ENCODE measurements at places on chromosomes 6 and 20.

DNA sequence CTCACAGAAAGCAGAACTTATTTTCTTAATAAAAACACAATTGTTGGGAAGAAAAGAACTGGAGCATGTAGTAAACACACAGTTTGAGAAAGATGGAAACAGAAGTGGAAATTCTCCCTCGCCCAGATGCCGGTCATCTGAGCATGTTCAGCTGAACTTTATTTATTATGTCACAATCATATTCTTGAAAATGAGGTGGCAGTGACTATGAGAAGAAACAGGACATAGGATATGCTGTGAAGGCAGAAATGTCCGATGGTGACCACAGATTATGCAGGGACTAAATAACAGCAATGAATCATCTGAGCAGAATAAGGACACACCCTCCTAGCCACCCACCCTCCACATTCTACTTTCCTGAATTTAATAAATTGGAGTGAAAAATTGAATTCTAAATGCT, 425.3 kb upstream of the NOX3 start:
- peak; percentile 17 for DNase-seq

DNA sequence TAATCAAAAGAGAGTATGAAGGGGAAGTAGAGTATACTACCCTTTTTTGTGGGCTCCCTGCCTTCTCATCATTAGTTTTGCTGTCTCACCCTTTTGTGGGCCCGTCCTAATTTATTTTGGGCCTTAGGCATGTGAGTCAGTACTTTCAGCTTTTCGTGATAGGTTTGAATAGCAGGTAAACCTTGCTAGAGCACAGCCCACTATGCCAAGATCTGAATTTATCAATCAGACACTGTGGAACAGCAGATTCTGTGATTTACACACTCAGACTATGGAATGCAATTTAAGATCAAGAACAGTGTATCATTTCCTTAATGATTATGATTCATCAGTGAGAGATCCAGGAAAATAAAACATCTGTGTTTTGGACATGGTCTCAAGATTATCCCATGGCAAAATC, 1117.1 kb downstream of the KHDRBS2 start:
- no peak for DNase-seq

GRCh38 chr20:25291432-25292133, 43.7 kb downstream of the PYGB start:
- DNase-seq, result no peak

DNA sequence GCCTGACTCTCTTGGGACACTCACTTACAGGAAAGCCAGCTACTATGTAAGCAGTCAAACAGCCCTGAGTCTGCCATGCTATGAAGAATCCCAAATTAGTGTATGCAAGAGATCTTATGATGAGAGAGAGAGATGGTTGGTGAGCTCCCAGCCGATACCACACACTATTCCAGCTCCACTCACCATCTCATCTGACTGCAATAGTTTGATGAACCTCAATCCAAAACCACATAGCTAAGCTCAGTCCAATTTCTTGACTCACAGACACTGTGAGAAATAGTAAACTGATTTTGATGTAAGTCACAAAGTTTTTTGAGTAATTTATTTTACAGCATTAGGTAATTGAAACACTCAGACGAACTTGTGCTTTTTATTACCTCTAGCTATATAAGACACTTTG, 441.4 kb downstream of the COL12A1 start:
- DNase-seq, result peak; percentile 67

DNA sequence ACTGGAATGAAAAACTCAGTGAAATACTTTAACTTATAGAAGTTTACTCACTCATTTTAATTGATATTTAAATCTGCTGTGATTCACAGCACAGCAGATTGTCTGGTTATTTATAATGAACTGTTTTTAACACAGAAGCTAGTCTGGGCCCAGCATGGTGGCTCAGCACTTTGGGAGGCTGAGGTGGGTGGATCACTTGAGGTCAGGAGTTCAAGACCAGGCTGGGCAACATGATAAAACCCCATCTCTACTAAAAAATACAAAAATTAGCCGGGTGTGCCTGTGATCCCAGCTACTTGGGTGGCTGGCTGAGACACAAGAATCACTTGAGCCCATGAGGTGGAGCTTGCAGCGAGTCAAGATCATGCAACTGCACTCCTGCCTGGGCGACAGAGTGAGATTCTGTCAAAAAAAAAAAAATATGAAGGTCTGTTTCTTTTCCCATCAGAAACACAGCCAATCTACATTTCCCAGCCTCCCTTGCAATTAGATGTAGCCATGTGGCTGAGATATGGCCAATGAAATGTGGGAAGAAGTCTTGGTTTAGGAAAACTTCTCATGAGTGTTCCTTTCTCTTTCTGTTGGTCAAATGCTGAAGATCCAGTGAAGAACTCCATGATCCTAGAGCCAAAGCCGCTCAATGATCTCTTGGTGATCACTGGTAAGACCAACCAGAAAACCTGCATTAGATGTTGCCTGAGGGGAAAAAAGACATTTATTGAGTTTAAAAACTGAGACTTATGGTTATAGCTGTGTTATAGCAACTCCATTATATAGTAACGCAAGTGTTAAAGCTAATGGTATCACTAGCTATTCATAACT, 31.3 kb upstream of the BTN3A2 start:
- no peak for DNase-seq

All from AG10803 (cell line).